Stimulated activated CD4-positive, alpha-beta T cell treated with anti-CD3 and anti-CD28 coated beads, Interleukin-1b, Interleukin-23, amount 100 ng/mL, for 1 hour (primary cell): ENCODE measurements at places on chromosomes 5 and 9.

DNA sequence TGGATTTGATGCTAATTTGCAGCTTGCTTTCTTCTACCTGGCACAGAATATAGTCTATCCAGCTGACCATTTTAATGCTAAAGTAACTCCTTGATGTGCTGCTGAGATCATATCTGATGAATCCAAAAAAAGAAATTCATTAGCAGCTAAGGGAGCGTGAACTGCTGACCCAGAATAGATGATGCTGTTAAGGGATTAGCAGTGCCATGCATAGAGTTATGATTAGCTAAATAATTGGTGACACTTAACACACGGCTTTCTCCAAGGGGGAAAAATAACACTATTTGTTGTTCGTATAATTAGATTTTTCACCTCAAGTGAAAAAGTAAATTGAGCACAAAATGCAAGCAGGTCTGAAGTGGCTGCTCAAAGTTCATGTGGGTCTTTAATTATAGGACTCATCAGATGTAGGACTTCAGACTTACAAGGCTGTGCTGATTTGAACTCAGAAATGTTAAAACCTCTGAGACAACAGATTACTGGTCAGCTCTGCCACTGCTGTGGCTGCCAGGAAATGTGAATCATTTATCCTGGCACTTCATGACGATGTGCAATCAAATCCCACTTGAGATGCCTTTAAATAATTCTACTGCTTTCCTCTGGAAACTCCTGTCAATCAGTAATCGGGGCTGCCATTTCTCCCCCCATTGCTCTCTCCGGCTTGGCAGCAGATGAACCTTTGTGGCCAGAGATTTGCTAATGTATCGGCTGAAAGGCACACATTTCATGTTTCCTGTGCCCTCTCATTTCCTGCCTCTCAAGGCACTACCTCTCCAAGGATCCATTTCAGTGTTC is 291.6 kb upstream of the C9orf72 start:
- no peak for DNase-seq

GRCh38 chr5:72651779-72652178 is 144.6 kb upstream of the ZNF366 start:
- no peak for DNase-seq

GRCh38 chr9:12224449-12224848 is 468.7 kb upstream of the TYRP1 start:
- no peak for DNase-seq

DNA sequence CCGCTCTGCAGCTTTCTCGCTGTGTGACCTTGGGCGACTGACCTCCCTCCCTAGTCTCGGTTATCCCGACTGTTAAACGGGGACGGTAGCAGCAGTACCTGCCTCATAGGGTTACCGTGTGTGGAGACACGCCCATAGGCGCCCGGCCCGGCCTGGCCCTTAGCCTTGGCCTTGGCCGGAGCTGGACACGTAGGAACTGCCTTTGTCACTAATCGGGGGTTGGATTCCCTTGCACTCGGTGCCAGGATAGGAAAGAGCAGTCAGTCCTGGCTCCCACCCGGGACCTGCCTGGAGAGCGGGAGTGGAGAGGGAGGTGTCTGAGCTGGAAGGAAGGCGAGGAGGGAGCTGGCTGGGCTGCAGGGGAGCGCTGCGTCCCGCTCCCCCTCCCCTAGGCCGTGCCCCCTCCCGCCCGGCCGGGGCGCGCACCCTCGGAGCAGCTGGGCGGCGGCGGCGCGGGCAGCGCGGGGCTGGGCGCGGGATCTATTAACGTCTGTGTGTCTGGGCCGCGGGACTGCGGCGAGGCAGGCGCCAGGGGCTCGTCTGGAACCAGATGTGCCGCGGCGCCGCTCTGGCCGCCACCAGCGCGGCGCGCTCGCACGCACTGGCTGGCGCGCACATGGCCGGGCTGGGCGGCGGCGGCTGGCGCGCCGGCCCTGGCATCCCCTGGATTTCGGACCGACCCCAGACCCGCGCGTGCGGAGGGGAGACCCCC is 31.7 kb downstream of the PRRX2 start:
- DNase-seq = no peak

DNA sequence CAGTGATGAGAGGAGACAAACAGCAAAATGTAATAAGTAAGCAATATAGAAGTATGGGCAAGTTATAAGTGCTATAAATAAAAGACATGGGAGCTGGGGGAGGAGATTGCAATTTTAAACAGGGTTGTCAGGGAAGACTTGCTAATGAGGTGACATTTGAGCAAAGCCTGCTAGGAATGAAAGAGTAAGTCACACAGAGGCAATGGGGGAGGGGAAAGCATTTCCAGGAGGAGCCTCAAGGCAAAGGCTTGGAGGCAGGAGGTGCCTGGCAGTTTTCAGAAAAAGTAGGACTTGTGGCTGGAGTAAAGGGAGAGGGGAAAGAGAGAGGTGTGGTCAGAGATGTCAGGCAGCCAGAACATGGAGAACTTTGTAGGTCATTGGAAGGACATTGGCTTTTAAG is 124.4 kb upstream of the NMUR2 start:
- no peak for DNase-seq

DNA sequence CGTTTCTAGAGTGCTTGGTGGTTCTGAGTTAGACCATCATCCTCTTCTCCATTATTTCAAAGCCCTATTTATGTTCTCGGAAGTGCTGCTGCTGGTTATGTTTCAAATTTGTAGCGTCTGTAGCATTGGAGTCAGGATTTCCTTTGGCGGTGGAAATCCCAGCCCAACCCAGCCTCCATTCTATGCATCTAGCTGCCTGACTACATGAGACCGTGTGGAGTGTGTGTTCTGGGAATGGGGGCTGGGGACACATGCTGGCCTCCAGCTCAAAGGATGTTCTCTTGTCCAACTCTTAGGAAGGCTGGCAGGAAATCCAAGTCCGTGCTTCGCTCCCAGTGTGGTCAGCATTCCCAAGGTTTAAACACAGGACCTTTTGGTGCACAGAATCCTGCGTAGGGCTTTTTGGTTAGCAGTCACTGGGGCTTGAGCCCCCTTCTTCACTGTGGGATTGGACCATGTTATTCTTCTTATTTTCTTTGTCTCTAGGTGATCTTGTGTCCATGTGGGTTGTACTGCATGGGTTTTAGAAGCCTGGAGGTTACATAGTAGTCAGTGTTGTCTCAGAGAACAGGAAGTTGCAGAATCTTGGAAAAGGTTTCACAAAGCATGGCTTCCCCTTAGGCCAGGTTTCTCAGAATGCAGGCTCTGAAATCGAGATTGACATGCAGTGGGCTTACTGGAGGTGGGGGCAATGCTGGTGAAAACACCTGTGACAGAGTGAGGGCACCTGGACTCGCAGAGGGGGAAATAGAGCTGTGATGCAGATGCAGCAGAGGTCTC is 132.2 kb downstream of the ARHGAP26 start:
- DNase-seq = no peak

GRCh38 chr5:160064417-160064810 is 54.8 kb downstream of the PWWP2A start:
- no peak for DNase-seq

DNA sequence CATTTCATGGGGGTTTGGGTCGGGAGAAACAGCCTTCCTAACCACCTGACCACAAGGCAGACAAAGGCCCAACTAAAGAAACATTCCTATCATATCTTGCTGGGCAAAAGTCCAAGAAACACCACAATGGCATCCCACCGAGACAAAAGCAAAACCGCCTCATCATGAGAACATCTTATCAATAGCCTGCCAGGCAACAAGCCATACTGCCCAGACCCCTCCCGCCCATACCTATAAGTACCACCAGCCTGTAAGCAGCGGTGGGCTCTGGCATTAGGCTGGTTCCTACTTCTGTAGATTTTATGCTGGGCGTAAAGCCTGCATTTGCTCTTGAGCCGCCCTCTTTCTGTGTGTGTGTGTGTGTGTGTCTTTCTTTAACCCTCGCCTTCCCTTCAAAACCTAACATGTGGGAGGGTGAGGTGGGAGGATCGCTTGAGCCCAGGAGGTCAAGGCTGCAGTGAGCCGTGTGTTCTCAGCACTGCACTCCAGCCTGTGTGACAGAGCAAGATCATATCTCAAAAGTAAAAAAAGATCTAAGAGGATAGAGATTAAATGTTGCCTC is 56.9 kb downstream of the PDE6A start:
- no peak for DNase-seq

DNA sequence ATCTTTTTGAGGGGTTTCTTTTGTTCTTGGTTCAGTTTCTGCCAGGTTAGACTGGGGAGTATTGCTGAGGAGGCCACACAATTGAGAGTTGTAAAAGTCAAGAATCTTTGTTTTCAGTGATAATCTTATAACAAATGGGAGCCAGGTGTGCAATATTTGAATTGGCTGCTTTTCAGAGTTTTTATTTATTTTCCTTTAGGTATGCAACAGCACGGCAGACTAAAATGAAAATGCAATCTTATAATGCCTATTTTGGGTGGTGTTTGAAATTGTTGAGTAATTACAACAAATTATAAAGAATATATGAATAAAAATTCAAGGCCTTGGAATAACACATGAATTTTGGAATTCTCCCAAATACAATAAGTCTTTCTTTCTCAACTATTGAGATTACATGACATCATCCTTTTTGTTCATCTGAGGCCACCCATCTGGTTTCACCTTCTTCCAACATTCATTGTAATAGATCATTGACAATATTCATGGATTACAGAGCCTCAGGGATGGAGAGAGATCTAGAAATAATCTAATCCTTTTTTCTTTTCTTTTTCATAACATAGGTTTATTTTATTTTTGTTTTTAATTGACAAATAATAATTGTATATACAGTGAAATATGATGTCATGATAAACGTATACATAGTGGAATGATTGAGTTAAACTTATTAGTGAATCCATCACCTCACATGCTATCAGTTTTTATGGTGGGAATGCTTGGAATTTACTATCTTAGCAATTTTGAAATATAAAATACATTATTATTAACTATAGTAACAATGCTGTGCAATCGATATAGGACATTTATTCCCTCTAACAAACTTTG is 1061.0 kb downstream of the NR2F1-AS1 start:
- DNase-seq = no peak

DNA sequence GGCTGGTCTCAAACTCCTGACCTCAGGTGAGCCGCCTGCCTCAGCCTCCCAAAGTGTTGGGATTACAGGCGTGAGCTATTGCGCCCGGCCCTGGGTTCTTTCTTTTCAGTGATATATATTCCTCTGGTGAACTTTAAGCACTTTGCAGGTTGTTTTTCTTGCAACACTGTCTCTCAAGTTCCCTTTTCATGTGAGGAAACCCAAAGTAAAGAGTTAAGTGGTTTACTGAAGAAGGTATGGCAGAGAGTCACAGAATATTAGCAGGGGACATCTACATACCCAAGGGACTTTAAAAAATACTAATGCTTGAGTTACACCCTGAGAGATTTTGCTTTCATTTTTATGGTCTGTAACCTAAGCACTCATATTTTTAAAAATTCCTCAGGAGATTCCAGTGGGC is 6.7 kb upstream of the GAPT start:
- DNase-seq = no peak

GRCh38 chr5:50853151-50853550 is 186.7 kb downstream of the PARP8 start:
- no peak for DNase-seq

- no peak for DNase-seq
Observed at GRCh38 chr9:77839459-77840140, 191.5 kb upstream of the GNA14 start.
